ENCODE measurements at places on chromosomes 1 and 21.

- H3K4me1 ChIP-seq: no peaks in the 10 kb centered on the region
- H3K27me3 ChIP-seq: peaks cover 2% of the 10 kb centered on the region
- no peak overlapping the region for H3K4me3 ChIP-seq
- H3K36me3 ChIP-seq: no peaks in the 10 kb centered on the region
- H3K27ac ChIP-seq: no peak overlapping the region
Measured at GRCh38 chr1:220631238-220631815, 58.8 kb upstream of the C1orf115 start.

DNA sequence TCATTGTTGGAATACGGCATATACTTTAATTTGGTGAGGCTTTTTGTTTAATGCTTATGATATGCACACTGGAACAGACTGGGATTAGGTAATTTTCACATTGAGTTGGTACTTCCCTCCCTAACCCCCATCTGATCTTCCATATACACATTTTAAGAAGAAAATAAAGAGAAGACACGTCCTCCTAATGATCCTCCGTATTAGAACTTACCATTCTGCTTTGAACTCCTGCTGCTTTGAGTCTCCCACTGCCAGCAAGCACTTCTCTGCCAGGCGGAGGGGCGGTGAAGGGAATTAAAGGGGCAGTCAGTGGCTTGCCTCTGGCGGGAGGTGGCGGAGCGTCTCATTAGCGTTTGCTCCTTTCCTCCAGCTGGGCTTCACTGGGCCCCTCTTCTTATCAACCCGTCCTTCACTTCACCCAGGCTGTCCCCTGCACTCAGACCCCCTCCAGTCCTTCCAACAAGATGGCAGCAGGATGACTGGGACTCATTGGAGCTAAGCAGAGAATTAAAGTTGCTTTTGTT, 433.4 kb downstream of the KIF26B start:
- no peaks in the 10 kb centered on the region for H3K4me1 ChIP-seq
- H3K27me3 ChIP-seq: no peaks in the 10 kb centered on the region
- H3K4me3 ChIP-seq: no peak overlapping the region

DNA sequence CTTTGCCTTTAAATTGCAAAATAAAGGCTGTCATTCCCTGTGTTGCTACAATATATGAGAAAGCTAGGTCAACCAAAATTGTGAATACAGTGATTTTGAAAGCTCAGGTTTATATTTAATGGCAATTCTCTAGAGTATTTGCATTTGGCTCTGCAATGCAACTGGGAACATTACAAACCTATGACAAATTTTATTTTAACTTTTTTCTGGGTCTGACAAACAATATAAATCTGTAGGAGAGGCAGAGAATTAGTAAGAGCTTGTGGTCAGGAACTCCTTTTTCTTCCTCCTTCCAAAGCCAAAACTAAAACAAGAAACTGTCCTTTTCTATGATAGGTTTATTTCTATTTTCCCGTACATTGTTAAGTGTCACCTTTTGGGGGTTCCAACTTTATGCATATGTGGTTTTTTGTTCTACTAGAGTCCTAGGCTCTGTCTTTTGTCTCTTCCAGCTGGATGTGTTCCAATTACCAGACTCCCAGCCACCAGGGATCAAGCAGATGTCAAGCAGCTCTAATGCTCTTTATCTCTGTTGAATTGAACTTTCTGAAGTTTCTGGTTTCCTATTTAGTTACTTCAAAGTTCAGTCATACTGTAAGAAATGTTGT, 106.9 kb downstream of the ASH1L start:
- no peak overlapping the region for H3K4me3 ChIP-seq
- no peak for DNase-seq
- H3K27ac ChIP-seq: no peak overlapping the region
- peaks cover 14% of the 10 kb centered on the region for H3K4me1 ChIP-seq
- peaks cover 13% of the 10 kb centered on the region for H3K36me3 ChIP-seq

DNA sequence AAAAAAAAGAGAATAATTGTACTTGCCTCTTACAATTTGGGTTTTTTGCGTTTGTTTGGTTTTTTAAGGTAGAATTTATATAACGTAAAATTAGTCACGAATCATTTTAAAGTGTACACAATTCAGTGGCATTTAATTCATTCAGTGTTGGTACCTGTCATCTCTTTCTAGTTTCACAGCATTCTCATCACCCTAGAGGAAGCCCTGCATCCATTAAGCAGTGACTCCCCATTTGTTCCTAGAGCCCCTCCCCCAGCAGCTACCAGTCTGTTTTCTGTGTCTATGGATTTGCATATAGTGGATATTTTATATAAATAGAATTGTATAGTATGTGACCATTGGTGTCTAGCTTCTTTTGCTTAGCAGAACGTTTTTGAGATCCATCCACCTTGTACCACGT, 233.2 kb upstream of the FMN2 start:
- H3K36me3 ChIP-seq: peaks cover 1% of the 10 kb centered on the region
- no peak overlapping the region for H3K27ac ChIP-seq
- no peaks in the 10 kb centered on the region for H3K27me3 ChIP-seq
- H3K4me3 ChIP-seq: no peak overlapping the region
- no peak for DNase-seq
- no peaks in the 10 kb centered on the region for H3K4me1 ChIP-seq

DNA sequence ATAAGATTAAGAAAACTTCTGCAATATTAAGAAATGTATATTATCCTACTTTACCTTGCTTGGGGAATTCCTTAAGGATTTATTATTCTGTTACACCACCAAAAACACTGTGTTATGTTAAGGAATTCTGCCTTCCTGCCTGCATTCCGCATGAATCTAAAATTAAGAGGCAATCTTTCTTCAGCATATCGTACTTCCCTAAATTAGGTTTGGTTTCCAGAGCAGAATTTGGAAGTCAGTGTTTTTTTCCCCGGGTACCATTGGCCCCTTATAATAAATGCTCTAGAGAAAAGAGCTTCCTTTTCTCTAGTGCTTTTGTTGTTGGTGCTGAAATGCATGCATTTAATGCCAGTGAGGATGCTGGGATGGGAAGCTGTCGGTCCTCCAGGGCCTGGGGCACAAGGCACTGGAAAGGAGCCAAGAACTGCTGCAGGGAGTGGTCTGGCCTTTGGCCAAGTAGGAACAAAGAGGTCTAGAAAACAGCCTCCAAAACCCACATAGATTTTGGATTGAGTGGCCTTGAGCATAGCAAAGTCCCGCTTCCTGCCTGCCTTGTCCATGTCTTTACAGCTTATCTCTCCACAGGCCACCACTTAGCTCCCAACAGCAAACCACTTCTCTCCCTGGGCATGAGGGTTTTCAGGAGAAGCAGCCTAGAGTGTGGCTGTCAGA, 69.9 kb downstream of the RRAGC start:
- H3K27ac ChIP-seq: no peak overlapping the region
- DNase-seq: no peak
- H3K27me3 ChIP-seq: peaks cover 35% of the 10 kb centered on the region
- no peaks in the 10 kb centered on the region for H3K36me3 ChIP-seq
- H3K4me1 ChIP-seq: no peaks in the 10 kb centered on the region
